Activated CD8-positive, alpha-beta memory T cell treated with anti-CD3 and anti-CD28 coated beads, Interleukin-2, amount 50 U/mL, for 48 hours (primary cell): ENCODE measurements at places on chromosomes 2 and 18.

GRCh38 chr2:3986530-3987258 lies 283.3 kb downstream of the DCDC2C start:
- DNase-seq: no peak

- no peak for DNase-seq
These were observed 52.8 kb upstream of the TMEM182 start for GRCh38 chr2:102708847-102709559.

- no peak for DNase-seq
These were observed 204.2 kb downstream of the TPGS2 start for GRCh38 chr18:36624451-36625167.

- no peak for DNase-seq
These were observed 33.4 kb downstream of the OSBPL1A start for GRCh38 chr18:24364177-24364576.
